ENCODE measurements at places on chromosomes 12 and 14.

DNA sequence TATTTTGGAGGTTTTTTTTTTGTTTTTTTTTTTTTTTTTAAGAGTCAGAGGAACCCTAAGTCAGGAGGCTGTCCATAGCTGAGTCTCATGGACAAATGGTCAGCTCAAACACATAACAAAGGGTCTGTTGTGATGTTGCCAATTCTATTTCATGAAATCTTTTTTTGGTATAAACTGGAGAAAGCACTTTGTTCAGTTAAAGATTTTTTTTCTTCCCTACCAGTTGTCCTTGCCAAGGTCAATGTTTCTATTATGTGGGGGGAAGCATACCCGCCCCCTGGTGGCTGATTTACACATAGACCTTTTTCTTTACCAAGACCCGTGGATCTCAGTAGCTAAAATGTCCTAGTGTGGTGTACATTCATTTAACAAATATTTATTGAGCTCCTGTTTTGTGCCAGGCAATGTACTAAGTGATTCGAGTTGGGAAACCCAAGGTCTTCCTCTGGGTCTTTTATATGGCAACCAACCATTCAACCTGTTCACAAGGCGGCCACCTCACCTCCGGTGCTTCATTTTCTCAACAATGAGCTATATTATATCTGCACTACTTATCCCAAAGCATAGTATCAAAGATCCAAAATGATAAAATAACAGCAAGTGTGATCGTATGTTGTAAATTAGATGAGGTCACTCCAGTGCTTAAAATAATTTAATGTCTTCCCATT is 214.5 kb downstream of the PAH start:
- peak; percentile 21 for DNase-seq
- no peak overlapping the region for H3K27ac ChIP-seq
- H3K4me1 ChIP-seq: no peaks in the 10 kb centered on the region
- no peaks in the 10 kb centered on the region for H3K27me3 ChIP-seq
- H3K36me3 ChIP-seq: no peaks in the 10 kb centered on the region

DNA sequence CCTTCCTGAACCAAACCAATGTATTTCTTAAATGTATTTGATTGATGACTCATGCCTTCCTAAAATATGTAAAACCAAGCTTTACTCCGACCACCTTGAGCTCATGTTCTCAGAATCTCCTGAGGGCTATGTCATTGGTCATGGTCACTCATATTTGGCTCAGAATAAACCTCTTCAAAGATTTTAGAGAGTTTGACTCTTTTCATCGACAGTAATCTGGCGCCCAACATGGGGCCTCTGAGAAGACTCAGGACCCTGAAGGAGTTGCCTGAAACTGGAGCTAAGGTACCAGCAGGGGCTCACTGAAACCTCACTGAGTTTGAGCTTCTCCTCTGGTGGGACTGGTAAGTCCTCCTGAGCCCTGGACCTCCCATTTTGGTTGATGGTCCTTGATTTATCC is 17.2 kb upstream of the PSMC1 start:
- no peak overlapping the region for H3K4me3 ChIP-seq
- H3K27ac ChIP-seq: no peak overlapping the region

- H3K27ac ChIP-seq: no peak overlapping the region
- H3K36me3 ChIP-seq: no peaks in the 10 kb centered on the region
- H3K27me3 ChIP-seq: peaks cover 6% of the 10 kb centered on the region
- DNase-seq: no peak
- peaks cover 38% of the 10 kb centered on the region for H3K4me1 ChIP-seq
These were observed 60.7 kb downstream of the CLMN start for GRCh38 chr14:95258754-95259593.

DNA sequence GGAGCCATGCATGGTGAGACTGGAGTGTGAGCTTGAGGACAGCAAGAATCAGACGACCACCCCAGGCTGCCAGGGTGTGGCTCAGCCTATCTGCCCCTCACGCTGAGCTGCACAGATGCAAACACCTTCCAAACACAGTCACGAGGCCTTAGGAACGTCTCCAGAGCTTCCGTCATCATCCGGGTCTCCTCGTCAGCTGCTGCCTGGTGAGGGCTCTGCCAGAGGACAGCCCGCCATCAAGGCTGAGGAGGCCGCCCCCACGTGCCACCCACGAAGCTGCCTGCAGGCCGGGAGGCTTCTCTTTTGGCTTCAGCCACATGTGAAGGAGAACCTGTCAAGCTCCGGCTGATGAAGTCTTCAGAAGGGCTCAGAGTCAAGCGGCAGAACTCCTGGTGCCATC is 13.4 kb downstream of the DDX51 start:
- no peaks in the 10 kb centered on the region for H3K27me3 ChIP-seq
- DNase-seq: no peak
- H3K36me3 ChIP-seq: peaks cover 67% of the 10 kb centered on the region
- H3K4me1 ChIP-seq: no peaks in the 10 kb centered on the region
